ENCODE measurements at places on chromosomes 1 and 21.

DNA sequence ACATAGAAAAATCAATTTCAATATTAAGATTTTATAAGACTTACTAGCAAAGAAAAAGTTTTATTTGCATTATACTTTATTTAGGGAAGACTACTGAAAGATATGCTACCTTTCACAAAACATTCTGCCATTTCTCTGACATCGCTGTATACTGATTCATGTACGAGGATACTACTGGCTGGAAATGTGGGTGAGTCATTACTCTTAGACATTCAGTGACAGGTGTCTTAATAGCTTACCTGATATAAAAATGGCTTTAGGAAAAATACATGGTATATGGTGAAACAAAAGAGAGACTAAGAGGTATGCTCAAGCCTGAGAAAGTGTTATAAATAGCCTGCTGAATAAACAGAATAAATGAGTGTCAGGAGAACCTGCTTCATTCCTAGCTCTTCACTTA, 73.0 kb upstream of the EXO1 start:
- DNase-seq: no peak

GRCh38 chr1:1135339-1136136, 19.6 kb upstream of the C1orf159 start:
- no peak for DNase-seq

GRCh38 chr1:12047120-12047876, 15.8 kb upstream of the TNFRSF8 start:
- no peak for DNase-seq

- no peak for DNase-seq
These were observed 15.5 kb upstream of the PRDM16 start for GRCh38 chr1:3053366-3053980.

DNA sequence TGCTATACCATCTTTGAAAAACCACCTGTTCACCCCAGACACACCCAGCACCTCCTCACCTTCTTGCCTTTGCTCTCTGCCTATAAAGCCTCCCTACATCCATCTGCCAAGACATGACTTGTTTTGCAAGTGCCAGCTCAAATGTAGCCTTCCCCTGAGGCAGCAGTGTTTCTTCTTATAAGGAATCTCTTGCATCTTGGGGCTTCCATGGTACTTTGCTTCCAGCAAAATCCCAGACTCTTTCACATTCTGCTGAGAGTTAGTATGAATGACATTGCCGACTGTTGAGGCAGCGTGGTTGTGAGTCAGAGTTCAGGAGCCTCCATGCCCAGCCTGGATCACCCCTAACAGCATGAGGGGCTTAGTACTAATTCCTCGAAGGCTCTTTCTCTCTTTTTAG, 217.4 kb upstream of the RUNX1 start:
- DNase-seq: no peak

DNA sequence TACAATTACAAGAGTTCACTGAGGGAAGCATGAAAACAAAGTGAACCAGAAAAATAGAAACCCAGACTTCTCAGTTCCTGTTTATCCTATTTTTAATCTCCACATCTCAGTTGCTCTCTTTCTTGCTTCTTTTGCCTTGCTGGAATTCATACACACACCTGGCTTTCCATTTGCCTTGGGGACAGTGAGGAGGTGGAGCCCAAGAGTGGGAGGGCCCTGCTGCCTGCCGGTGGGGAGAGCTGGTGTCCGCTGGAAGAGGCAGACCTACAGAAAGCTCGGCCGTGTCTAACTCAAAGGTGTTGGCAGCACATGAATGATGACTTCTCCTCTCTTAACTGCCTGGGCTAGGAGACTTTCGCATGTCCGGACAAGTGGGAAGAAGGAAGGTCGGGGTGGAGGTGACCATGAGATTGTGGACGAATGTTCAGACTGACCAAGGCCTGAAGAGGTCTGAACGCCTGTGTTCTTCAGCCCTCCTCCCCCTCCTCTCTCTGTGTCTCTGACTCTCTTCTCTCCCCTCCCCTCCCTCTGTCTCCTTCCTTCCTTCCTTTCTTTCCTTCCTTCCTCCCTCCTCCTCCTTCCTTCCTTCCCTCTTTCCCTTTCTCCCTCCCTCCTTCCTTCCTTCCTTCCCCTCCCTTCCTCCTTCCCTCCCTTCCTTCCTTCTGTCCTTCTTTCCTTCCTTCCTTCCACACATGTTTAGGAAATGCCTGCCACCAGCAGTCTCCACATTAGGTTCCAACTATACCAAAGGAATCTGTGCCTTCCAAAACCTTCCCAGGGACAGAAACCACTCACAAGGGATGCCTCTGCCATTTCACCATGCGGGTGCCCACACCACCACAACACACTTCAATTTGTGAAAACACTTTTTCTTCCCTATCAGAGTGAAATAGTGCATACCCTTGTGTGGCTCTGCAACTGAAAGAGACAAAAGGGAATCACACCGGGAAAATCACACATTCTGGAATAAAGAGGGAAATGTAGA, 157.3 kb upstream of the RUNX1 start:
- DNase-seq: no peak

GRCh38 chr1:58722414-58722813, 22.6 kb upstream of the MYSM1 start:
- DNase-seq: no peak

DNA sequence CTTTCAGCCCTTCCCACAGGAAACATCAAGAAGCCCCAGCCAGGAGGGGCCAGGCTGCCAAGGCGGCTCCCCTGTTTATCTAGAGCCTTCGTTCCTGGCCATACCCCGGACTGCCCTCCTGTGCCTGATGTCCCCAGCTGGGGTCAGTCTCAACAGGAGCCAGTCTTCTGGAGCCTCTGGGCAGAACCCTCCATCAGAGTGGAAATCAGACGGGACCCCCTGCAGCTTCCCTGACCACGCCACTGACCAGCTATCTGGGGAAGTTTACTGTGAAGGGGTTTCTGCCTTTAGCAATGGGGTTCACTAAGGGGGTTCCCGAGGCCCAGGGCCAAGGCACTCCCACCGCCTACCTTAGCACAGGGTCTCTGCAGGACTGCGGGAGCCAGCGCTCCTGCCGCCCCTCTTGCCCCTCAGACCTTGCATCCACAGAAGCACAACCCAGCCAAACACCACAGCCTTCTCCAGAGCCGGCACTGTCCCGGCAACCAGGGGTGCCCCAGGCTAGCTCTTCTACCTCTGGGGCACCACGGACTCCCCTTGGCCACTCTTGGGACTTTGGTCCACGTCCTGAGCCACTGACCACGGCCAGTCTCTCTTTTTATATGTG, 3.5 kb upstream of the MTFR1L start:
- no peak for DNase-seq

- no peak for DNase-seq
These were observed 38.5 kb upstream of the ACTRT2 start for GRCh38 chr1:2982615-2983318.

DNA sequence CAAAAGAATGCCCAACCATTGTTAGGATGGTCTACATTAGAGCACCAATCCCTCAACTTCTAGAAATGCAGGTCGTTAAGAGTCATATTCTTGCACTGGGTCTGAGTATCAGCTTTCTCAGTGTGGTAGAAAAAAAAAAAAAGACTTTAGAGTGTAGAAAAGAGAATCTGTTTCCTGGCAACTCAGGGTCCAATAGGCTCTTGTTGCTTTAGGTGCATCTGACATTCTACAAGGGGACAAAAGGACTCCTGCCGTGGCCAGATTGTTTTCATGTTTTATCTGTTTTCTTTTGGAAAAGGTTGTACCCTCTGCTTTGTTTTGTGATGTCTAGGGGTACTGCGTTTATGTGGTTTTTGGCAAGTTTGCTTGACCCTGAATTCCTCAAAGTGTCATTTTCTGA, 105.4 kb upstream of the KCNK2 start:
- DNase-seq: no peak

Data from cortex of kidney (tissue), 1 donor.